ENCODE measurements at places on chromosomes 4 and X.

GRCh38 chr4:109877400-109877799 lies 29.5 kb downstream of the LRIT3 start:
- no peak for DNase-seq

DNA sequence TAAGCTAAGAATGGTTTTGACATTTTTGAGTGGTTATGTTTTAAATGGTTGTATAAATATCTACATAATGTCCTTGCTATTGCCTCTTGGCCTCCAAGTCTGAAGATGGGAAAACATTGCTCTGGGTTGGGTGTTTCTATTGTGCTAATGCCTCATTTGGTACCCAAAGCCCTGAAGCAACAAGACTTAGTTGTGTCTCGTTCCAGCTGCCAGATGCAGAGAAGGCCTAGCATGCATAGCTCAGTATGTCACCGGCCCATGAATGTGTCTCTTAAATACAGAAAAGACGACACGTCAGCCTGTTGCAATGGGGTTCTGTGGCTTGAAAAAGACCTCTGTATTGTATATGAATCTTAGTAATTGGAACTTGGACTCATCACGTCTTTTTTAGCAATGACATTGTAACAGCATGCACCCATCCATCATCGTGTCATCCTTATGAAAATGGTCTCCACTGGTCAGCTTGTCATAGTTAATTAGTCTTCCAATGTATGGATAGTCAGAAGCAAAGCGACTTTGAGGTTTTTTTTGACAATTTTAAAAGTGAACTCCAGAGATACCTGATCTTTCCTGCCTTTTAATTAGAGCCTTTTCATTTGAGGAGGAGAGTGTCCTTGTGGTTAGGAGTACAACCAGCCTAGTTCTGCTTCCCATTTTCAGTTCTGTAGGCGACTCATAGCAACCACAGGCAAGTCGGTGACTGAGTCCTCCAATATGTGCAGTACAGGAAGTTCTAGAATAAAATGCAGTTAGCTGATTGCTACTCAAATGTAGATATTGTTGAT lies 126.4 kb upstream of the GATB start:
- peak; percentile 22 for DNase-seq

DNA sequence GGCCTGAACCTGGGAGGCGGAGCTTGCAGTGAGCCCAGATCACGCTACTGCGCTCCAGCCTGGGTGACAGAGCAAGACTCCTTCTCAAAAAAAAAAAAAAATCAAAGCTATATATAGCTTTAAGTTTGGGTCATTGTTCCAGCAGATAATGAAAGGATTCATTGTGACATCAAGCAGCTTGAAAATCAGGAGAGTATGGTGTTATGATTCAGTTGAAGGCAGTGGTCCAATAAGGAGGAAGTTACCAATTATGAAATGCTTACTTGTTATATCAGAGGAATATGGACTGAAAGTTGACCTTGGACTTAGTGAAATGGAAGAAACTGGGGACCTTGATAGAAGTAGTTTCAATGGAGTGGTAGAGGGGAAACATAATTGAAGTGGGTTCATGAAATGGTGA lies 140.4 kb upstream of the MAD2L1 start:
- no peak for DNase-seq

DNA sequence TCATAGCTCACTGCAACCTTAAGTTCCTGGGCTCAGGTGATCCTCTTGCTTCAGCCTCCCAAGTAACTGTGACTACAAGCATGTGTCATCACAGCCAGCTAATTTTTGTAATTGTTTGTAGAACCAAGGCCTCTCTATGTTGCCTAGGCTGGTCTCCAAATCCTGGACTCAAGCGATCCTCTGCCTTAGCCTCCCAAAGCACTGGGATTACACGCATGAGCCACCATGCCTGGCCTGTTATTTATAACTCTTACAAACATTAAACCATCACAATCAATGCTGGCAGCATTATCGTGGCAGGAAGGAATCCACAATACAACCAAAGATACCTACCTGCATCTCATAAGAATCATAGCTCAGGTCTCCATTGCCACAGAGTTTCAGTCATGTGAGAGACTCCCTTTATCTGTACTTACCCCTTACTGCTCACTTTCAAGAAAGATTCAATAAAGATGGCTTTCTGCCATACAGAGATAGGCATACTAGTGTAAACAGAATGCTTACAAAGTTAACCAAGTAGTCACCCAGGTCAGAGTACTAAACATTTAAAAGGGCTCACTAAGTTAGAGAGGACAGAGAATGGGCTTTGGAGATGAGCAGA lies 48.5 kb downstream of the SMIM31 start:
- no peak for DNase-seq

DNA sequence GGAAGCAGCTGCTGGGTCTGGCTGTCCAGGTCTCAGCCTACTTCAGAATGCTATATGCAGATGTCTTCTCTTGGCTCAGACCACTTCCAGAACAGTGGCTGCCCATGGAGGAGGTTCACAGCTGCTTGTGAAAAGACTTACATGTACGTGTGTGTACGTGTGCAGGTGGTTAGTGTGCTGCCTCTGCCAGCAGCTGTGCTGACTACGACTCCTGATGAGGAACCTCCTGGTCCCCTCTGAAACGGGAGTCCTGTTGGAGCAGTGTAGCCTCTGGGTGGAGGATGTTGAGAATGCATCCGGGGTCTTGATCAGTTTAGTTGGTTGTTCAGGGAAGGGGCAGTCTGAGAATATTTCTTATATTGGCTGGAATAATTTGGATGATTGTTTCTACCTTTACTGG lies 155.9 kb upstream of the WDR1 start:
- DNase-seq: no peak

GRCh38 chr4:1200425-1201035 lies 28.1 kb upstream of the SPON2 start:
- DNase-seq: peak; percentile 50

DNA sequence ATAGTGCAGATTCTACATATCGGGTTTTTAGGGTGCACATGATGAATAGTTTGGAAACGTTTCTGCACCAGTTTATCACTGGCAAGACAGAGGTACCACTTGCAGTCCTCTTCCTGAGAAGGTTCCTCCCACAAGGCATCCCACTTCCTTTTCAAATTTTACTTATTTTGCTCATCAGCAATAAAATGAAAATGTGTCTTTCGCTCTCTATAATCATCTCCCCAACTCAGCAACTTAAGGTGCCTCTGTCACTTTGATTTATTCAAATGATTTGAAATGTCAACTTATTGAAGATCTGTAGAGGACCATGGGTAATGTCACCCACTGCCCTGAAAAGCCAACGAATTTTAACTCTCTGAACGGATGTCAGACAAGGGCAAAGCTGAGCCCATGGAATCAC lies 53.2 kb downstream of the VGLL1 start:
- no peak for DNase-seq

DNA sequence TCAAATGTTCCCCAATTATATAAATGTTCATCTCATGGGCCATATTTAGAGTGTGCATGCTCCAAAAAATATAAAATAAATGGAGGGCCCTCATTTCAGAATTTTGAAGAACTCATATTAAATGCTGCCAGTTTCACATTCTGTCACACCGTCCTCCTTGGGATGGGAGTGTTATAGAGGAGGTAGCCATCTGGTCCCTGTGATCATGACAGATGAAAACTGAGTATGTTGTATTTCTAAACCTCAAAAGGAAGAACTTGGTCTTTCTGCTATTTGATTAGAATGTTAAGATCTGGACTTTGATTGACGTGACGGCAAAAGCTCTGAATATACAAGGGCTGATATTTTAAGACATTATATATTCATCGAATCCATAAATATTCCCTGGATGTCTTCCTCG lies 308.0 kb downstream of the RAPGEF2 start:
- no peak for DNase-seq

DNA sequence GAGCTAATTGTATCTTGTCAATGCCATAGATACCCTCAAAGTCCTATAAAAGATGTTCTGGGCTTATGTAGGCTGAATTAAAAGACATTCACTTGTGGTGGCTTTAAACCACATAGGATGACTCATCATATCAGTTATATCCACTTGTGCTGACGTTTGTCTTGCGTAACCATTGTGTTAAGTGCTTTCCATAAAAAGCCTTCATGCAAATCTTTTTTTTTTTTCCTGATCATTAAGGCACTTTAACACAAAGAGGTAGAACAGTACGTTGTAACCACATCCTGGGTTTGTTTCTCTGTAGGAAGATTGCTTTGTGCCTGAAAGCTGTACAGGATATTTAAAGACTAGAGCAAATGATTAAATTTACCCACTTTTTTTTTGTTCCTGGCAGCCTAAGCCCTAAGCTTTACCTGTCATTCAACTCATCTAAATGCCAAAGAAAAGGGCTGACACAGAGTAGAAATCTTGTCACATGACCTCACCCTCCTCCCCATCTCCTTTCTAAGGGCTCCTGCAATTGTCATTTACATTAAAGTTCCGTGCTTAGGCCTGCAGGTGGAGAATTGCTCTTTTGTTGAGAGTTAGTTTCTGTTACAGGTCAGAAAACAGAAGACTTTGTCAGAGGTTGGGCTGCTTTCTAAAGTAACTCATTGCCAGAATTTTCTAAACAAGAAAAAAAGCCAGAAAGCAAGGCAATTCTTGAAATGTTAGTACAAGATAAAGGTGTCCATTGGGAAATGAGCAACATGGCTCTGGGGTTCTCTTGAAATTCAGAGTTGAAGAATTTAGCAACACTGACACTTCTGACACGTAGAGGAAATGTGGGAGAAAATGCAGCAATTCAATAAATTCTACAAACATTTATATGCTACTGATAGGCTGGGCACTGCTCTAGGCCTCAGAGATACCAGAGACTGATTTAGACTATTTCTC lies 555.6 kb downstream of the PPARGC1A start:
- peak; percentile 74 for DNase-seq

DNA sequence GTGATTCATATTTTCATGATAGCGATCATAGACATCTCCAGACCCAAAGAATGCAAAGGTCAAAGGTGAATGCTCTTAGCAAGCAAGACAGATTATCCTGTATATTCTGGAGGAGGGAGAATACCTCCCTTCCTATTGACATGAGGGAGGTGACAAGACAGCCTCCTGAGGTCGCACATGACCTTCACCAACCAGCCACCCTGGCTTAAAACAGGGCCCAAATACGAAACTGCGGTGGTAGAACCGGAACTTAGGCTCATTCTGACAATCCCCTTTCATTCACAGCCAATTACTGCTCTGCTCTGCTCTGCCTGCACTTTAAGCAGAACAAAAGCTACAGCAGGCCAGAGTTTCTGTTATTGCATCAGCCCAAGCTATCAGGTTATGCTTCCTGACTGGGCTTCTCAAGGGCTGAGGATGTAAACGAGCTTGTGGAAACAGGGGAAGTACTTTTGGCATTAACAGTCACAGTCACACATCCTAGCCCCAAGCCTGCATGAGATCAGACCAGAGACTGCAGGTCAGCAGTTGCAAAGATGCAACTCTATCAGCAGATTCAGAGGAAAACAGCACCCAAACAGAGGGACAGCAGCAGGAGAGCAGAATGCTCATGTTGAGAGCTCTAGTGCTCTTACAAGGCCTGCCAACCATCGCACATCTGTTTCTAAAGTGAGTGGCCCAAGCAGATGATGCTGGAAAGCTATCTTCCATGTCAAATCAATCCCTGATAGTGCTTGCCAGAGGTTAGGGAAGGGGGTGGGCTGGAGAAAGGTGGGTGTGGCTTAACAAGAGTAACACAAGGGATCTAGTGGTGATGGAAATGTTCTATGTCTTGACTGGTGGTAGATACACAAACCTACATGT lies 51.3 kb upstream of the MAP3K15 start:
- DNase-seq: no peak

DNA sequence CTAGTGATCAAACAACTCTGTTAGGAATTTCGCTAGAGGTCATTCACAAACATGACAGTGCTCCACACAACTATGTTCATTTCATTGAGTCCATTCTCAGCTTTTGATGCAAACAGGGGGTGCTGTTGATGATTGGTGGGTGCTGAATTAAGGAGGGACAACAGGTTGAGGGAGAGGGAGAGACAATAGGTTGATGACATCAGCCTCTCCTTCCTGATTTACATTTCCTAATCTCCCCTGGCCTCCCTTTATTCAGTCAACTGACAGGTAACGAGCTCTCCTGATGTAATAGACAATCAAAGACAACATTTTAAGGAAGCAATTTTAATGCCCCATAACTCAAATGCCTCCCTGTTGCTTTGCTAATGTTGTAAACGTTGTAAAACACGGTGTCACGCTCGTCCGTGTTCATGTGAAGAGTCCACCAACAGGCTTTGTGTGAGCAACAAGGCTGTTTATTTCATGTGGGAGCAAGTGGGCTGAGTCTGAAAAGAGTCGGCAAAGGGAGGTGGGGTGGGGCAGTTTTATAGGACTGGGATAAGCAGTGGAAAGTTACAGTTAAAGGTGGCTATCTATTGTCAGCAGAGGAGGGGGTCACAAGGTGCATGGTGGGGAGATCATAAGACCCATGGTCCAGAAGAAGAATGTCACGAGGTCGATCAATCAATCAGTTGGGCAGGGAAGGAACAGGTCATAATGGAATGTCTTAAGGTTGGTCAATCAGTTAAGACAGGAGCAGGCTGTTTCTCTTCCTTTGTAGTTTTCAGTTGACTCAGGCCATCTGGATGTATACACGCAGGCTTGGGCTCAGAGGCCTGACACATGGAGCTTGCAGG lies 4.8 kb upstream of the GAR1 start:
- no peak for DNase-seq

- no peak for DNase-seq
Observed at GRCh38 chr4:151687021-151687640, 73.7 kb downstream of the GATB start.

DNA sequence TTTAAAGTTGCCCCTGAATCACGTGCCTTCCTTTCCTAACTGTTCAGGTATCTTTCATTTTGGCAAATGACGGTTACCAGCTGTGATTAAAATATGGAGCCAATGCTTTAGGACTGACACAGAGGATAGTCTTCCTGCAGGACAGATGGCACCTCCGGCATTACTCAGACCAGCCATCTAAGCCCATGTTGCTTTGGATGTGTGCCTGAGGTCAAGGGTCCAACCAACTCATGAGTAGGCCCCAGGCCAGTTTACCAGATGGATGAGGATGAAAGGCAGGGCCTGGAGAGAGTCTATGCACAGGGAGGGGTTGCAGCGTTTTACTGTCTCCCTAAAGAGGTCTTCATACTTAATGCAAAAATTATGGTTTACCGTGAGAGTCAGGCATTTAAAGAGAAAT lies 174.0 kb upstream of the GATB start:
- DNase-seq: peak; percentile 41
